ENCODE measurements at places on chromosomes 3 and 15. TPM values are rescaled to one million over a fixed set of nuclear protein-coding genes. Genes with fewer than 3 reads are reported as not detected.

GRCh38 chr3:127038466-127038865 lies 55.6 kb downstream of the PLXNA1 start:
- no peak overlapping the region for H3K4me3 ChIP-seq
- DNase-seq, result no peak
- no peaks in the 10 kb centered on the region for H3K27me3 ChIP-seq
- peaks cover 10% of the 10 kb centered on the region for H3K4me1 ChIP-seq

DNA sequence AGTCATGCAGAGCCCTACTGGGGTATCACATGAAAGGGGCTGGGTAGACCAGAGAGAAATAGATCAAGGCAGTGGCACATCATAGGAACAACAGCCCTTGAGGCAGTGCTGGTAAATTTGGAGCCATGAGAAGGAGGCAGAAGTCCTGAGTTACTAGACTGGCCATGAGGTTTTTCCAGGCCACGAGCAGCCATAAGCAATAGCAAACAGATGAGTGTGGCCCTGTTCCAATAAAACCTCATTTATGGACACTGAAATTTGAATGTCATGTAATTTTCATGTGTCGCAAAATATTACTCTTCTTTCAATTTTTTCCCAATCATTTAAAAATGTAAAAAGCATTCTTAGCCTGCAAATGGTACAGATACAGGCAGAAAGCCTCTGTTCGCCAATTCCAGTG lies 28.1 kb upstream of the LRRN1 start:
- H3K4me1 ChIP-seq, result no peaks in the 10 kb centered on the region
- H3K27me3 ChIP-seq, result no peaks in the 10 kb centered on the region
- no peak overlapping the region for H3K27ac ChIP-seq
- H3K36me3 ChIP-seq, result no peaks in the 10 kb centered on the region
- no peak overlapping the region for H3K4me3 ChIP-seq
- DNase-seq, result no peak

GRCh38 chr15:88913850-88914169 lies 631 bp upstream of the MFGE8 start:
- no peak for DNase-seq
- peak overlapping the region; percentile 89 for H3K4me3 ChIP-seq
- H3K36me3 ChIP-seq, result peaks cover 18% of the 10 kb centered on the region
- H3K4me1 ChIP-seq, result peaks cover 22% of the 10 kb centered on the region
- H3K27me3 ChIP-seq, result no peaks in the 10 kb centered on the region

DNA sequence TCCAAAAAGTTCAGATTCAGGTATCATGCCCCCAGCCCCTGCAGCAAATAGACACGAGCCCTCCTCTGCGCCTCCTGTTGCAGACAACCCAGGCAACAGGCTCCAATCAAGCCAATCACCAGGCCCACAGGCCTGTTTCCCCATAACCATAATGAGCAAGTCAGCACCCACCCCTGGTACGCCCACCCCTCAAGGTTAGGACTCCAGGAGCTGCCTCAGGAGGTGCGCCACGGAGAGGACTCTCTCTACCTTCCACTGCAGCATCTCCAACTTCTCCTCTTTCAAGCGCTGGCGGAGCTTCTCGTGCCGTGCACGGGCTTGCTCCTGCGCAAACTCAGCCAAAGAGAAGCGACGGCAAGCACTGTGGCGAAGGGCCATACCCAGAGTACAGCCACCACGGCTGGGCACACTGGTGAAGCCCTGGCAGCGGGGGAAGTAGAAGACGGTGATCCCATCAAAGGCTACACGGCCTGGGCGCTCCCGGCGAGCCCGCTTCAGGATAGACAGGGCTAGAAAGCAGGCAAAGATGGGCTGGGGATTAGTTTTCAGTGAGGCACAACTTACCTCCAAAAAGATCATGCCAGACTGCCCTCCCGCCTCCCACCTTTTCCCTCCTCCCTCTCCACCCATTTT lies 8.5 kb downstream of the CSRNP1 start:
- H3K27me3 ChIP-seq, result no peaks in the 10 kb centered on the region
- no peak overlapping the region for H3K27ac ChIP-seq
- peaks cover 45% of the 10 kb centered on the region for H3K36me3 ChIP-seq
- H3K4me3 ChIP-seq, result no peak overlapping the region
- peaks cover 19% of the 10 kb centered on the region for H3K4me1 ChIP-seq
- DNase-seq, result no peak

DNA sequence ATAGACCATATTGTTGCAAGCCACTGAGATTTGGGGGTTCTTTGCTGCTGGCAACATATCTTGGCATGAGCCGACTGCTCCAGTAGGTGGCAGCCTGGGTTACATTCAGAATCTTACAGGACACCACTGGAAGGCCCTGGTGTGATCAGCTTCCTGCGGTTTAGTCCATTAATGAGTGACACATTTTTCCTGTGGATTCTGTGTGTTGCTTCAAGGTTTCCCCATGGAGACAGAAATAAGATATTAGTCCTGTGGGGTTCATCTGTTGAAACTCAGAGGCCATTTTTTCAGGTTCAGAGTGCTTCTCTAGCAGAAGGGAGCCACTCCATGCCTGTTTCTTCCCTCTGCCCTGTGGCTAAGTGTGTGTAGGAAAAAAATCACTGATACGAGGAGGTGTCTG lies 116.2 kb downstream of the MFSD1 start:
- H3K27me3 ChIP-seq, result no peaks in the 10 kb centered on the region
- no peak overlapping the region for H3K27ac ChIP-seq
- H3K4me3 ChIP-seq, result no peak overlapping the region
- no peaks in the 10 kb centered on the region for H3K4me1 ChIP-seq

DNA sequence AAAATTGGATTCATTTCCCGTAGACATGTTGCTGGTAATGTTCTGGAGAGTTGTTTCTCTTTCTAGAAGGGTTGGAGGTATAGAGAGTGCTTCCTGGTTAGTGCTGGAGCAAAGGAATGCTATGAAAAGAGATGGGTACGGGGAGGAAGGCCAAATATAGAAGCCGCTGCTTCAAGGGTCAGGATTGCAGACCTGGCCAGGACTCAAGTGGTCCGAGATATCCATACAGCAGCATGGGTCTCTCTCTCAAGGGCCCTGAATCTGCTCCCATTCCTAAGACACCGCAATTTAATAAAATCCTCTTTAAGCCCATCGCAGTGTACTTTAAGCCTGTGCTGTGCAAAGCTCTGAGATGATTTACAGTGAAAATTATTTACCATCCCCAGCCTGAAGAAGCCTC lies 287.0 kb downstream of the FAM43A start:
- no peak overlapping the region for H3K27ac ChIP-seq
- no peaks in the 10 kb centered on the region for H3K4me1 ChIP-seq
- H3K27me3 ChIP-seq, result no peaks in the 10 kb centered on the region

DNA sequence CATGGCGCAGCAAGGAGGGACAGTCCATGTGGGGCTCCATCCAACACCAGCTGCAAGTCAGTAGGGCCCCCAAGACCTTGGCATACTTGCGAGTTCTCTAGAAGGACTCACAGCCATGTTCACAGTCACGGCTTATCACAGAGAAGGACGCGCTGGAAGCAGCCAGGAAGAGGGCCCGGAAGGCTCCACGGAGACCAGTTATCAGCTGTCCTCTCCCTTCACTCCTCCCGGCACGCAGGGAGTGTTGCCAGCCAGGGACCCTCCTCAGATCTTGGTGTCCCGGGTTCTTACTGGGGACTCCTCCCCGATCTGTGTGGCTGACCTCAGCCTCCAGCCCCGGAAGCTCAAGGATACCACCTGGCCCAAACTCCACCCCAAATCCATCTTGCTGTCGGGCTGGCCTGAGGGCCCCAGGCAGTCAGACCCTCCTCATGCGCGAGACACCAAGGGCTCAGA lies 68.0 kb downstream of the SLTM start:
- H3K4me1 ChIP-seq, result no peaks in the 10 kb centered on the region
- H3K27ac ChIP-seq, result no peak overlapping the region
- no peaks in the 10 kb centered on the region for H3K36me3 ChIP-seq
- H3K4me3 ChIP-seq, result no peak overlapping the region

Gene IGF2BP2
- 114 TPM for total RNA-seq

Gene ADAMTS17
- 1.9 TPM for total RNA-seq

Gene RHO
- total RNA-seq, result not detected

Gene CRABP1
- total RNA-seq, result 385 TPM
